Forelimb muscle (tissue), 1 donor: ENCODE measurements at places on chromosomes 2 and 18.

DNA sequence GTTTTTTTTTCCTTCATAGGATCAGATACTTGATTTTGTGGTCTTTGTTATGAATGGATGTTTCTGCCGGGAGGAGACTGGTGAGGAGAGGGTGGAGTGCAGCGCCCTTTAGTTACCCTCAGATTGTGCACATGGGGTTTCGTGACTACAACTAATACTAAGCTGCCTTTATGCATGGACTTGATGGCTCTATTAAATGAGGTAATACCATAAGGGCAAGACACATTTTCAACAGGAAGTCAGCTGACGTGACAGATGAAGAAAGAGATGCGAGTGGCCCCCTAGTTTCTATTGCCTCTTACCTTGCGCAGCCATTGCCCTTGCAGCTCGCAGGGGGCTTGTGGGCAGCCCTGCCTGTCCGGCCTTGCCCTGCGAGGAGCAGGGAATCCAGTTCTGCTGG, 24.4 kb downstream of the ZNF407 start:
- no peak for DNase-seq

DNA sequence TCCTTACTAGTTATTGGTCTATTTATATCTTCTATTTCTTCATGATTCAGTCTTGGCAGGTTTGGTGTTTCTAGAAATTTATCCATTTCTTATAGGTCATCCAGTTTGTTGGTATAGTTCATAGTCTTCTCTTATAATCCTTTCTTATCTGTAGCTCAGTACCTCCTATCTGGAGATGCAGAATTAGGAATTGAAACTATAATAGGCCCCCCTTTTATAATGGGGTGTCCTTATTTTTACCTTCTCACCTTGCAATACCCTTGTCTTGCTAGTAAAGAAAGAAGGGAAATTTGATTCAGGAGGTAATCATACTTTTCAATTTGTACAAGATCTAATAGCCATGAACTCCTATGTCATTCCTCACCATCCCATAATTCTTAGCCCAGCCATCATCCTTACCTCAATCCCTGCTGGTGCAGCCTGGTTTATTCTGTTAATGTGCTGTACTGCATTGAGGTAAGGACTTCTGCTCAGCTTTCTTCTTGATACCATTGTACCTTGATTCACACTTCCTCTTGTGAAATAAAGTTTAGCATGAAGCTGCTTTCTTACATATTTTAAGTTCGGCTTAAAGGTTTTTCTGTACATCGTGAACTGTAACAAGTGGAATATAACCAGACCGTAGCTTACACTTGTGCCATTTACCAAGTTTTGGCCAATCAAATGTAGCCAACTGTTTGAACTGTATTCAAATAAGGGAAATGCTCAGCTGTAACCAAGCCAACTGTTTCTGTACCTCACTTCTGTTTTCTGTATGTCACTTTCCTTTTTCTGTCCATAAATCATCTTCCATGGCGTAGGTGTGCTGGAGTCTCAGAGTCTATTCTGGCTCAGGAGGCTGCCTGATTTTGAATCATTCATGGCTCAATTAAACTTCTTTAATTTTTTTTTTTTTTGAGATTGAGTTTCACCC, 40.1 kb upstream of the PTH2R start:
- DNase-seq, result no peak

- peak; percentile 9 for DNase-seq
Observed at GRCh38 chr2:222448748-222449181, 24.4 kb downstream of the SGPP2 start.

DNA sequence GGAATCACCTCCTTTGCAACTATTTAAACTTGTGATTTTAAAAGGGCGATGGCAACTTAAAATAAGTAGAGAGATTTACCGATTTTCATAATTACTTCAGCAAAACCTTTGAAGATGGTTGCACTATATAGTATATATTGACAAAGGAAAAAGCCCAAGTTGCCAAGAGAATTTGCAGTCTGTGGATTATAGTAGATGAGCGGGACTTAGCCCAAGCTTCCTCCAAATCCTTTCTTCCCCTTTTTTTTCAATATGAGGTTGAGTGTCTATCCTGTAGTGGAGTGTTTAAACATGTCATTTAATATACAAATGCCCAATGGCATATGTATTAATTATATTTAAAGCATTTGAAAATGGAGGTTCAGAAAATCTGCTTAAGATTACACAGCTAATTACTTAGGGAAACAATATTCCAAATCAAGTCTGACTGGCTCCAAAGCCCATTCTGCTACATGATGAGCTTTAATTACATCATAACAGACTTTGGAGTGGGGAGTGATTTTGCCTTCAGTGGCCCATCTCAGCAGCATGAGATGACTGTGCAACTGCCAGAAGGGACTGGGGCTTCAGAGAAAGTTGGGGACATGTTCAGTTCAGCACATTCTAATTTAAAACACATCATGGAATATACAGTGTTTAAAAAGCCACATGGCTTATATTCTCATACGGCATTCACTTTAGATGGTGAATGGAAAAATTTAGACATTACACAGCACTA, 73.2 kb downstream of the COL3A1 start:
- DNase-seq, result no peak

- no peak for DNase-seq
Observed at GRCh38 chr2:237650455-237650850, 23.1 kb downstream of the LRRFIP1 start.

- peak; percentile 84 for DNase-seq
Observed at GRCh38 chr2:169827272-169828140, at the start of gene UBR3. Gene UBR3 (plus strand): TSS chr2:169827454. CDS start chr2:169827508, 54 bp downstream.

- DNase-seq, result no peak
Observed at GRCh38 chr18:46051731-46052461, 20.2 kb downstream of the PSTPIP2 start.

DNA sequence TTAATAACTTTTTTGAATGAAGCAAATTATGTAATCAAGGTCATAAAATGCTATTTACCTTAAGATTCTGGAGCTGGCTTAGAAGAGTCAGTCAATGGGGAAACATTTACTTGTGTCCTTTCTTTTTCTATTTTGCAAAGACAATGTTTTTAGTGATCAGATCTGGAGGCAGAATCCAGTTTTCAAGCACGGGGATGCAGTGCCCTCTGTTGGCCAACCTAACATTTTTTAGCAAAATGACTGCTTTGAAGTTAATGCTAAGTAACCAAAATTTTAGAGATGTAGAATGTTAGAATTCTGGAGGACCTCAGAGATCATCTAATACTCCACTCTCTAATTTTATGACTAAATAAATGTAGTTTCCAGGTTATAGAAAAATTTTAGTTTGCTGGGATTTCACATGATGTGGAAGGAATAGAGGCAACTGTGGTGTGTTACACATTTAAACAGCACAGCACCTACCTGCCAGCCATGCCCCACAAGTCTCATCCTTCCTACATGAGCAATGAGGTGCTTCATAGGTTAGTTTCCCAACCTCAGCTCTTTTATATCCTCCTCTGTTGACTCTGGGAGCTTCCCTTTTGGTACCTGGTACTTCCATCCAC, 23.6 kb upstream of the SLC9A4 start:
- DNase-seq, result no peak

DNA sequence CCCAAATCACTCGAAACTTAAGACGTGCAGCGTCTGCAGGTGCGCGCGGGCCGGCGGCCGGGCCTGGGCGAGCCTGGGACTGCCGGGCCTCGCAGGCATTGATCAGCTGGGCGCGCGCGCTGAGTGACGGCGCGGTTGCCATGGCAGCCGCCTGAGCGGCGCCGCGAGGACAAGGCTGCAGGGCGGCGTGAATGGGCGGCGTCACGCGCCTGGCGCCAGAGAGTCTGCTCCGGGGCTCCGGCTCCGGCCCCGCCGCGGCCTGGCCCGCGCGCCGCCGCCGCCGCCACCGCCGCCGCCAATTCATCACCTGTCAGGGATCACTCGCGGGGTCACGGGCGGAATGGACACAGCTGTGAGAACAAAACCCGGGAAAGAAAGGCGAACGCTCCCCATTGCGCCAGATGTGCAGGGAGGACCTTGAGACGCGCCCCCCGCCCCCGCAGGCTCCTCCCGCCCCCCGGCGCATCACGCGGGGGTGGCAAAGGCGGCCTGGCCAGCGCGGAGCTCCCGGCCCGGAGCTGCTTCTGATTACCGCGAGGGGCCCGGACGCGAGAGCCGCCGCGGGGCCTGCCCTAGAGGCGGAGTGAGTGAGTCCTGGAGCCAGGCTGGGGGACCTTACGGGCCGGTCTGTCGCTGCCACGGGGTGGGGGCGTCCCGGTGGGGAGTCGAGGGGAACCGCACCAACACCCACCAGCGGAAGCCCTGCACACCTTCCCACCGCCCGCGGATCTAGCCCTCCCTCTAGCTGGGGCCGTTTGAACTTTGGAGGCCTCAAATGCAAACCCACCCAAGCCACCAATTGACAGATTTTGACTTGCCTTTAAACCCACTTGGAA, 2.9 kb upstream of the ID2 start:
- peak; percentile 85 for DNase-seq

DNA sequence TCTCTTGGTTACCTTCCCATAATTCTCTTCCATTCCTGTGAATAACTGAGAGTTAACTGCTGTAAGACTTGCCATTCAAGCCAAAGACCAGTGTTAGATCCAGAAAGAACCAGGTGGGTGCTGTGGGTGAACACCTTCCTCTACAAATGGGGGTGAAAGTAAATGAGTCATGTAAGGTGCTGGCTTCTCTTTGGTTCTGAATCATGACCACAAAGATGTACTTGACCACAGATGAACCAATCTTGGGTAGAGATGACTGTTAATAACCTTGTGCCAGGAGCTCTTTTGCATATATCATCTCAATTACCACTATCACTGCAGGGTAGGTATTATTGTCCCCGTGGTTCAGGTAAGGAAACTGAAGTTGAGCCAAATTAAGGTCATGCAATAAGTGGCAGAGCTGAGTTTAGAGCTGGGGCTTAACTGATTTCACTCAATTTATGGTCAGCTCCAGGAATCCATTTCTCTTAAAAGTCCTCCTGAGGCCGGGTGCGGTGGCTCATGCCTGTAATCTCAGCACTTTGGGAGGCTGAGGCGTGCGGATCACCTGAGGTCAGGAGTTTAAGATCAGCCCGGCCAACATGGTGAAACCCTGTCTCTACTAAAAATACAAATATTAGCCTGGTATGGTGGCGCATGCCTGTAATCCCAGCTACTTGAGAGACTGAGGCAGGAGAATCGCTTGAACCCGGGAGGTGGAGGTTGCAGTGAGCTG, 244.9 kb upstream of the CXCR4 start:
- no peak for DNase-seq

GRCh38 chr18:31684279-31685096, at the start of gene B4GALT6:
Gene B4GALT6 (minus strand): TSS chr18:31684581. CDS start chr18:31684426, 155 bp downstream.
- no peak for DNase-seq

DNA sequence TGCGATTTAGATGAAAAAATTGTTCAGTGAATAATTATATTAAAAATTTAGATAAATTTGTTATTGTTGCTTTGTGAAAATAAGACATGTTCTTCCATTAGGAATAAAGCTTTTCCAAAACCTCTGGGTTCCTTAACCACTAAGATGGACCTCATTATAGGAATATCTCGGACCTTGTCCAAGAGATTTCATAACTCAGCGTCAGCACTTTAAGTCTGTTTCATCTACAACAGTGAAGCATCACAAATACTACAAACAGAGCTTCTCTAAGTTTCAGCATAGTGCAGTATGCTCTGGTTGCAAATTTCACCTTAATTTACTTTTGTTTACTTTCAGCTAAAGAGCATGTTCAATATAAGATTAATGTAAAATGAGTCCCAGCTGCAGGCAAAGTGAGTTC, 150.3 kb downstream of the UBE2E3 start:
- DNase-seq, result no peak
